Activated naive CD8-positive, alpha-beta T cell treated with anti-CD3 and anti-CD28 coated beads for 36 hours (primary cell): ENCODE measurements at places on chromosomes 13 and 19. TPM values are rescaled to one million over a fixed set of nuclear protein-coding genes. Genes with fewer than 3 reads are reported as not detected.

GRCh38 chr19:44725251-44725650, 23.3 kb upstream of the BCL3 start:
- peaks cover 30% of the 10 kb centered on the region for H3K4me1 ChIP-seq
- no peak overlapping the region for H3K27ac ChIP-seq
- no peaks in the 10 kb centered on the region for H3K36me3 ChIP-seq
- H3K4me3 ChIP-seq, result no peak overlapping the region

DNA sequence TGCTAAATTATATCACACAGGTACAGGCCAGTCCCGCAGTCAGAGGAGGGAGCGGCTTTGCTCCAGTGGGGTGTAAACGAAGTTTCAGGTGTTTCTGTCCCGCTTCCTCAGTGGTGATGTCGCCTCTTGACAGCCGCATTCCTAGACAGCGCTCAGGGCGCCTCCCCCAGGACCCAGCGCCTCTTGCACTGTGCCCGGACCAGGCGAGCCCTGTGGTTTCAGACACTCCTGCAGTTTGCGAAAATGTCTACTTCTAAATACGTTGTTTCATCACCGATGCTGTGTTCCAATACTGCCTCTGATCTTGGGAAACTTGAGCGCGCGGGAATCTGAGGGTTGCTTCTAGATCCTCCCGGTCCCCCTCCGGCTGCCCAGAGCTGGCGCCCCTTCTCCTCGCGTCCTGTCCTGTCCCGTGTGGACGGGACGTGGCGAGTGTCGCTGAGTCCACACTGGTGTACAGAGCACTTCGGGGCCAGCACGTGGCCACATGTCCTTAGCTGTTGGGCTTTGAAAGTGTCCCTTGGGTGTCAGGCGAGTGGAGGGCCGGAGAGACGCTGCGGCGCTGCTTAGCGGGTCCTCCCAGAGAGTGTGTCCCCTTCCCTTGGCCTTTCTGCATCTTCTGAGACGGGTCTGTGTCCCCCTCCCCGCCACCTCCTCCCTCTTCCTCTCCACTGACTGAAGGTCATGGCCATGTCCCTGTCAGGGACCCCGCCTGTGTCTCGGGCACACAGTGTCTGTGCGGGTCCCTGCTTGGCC, 14.6 kb upstream of the RPS15 start:
- H3K4me1 ChIP-seq, result peaks cover 2% of the 10 kb centered on the region
- no peak overlapping the region for H3K4me3 ChIP-seq
- no peak for DNase-seq
- no peak overlapping the region for H3K27ac ChIP-seq
- peaks cover 24% of the 10 kb centered on the region for H3K36me3 ChIP-seq
- no peaks in the 10 kb centered on the region for H3K27me3 ChIP-seq

DNA sequence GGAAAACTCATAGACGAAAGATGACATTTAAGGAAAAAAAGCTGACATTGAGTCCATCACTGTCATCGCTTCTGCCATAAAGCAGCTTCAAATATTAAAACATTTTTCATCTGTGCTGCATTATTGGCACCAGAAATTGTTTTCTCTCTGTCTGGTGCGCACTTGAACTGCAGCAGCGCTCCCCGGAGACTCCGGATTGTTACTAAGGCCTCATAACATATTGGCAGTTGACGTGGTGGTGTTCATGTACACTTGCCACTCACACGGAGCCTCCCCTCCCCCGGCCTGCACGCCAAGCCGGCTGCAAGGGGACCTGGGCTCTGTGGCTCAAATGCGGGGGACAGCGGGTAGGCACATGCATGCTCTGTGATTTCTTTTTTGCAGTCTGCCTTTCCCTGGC, 203.2 kb downstream of the TSHZ3 start:
- H3K27me3 ChIP-seq, result peaks cover 5% of the 10 kb centered on the region
- no peaks in the 10 kb centered on the region for H3K36me3 ChIP-seq
- H3K4me1 ChIP-seq, result no peaks in the 10 kb centered on the region

DNA sequence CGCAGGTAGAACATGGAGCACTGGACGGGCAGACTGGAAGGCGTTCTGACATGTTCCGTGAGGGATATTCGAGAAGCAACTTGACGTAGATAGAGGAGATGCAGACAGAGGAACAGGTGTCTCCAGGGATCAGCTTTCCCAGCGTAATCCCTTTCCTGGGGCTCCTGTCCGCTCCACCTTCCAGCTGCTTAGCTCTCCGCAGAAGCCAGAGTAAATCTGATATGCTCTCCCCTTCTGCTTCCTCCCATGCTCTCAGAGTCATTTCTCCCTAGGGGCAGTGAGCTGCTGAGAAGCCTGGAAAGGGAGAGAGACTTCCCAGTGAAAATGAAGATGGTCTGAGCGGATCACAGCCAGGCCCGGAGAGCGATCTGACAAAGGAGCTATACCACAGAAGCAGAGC, 23.0 kb upstream of the OLFM4 start:
- H3K36me3 ChIP-seq, result no peaks in the 10 kb centered on the region
- H3K4me3 ChIP-seq, result no peak overlapping the region
- H3K27ac ChIP-seq, result no peak overlapping the region
- H3K4me1 ChIP-seq, result no peaks in the 10 kb centered on the region
- no peak for DNase-seq

DNA sequence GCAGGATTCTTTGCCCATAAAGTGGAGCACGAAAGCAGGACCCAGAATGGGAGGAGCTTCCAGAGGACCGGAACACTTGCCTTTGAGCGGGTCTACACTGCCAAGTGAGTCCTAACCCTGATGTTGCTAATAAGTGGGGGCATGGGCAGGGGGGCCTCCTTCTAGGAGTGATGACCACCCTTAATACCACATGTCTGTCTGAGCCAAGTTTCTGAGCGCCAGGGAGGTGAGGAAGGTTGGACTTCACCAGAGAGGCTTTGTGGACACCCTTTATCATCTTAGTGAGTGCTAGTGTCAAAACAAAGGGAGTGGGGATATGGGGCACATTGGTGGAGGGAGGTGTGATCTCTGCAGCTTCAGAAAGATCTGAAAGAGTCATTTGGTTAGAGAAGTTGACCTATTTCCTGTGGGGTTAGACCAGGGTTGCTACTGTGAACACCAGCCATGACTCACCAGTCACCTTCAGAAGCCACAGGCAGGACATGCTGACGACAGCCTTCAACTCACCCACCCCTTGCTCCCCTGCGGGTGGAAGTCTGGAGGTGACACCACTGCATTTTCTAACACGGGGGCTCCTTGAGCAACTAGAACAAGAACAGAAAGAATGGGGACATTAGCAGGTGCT, 8.8 kb downstream of the ALOX5AP start:
- no peak overlapping the region for H3K4me3 ChIP-seq
- H3K36me3 ChIP-seq, result peaks cover 27% of the 10 kb centered on the region
- H3K27ac ChIP-seq, result peak overlapping the region; percentile 32
- H3K27me3 ChIP-seq, result peaks cover 6% of the 10 kb centered on the region
- peaks cover 50% of the 10 kb centered on the region for H3K4me1 ChIP-seq

EXOC3L2 gene
- not detected for total RNA-seq

THSD8 gene
- 30.5 TPM for total RNA-seq

VSTM1 gene
- total RNA-seq, result not detected

TNFAIP8L1 gene
- total RNA-seq, result 10.7 TPM

IRGC gene
- not detected for total RNA-seq

DNA sequence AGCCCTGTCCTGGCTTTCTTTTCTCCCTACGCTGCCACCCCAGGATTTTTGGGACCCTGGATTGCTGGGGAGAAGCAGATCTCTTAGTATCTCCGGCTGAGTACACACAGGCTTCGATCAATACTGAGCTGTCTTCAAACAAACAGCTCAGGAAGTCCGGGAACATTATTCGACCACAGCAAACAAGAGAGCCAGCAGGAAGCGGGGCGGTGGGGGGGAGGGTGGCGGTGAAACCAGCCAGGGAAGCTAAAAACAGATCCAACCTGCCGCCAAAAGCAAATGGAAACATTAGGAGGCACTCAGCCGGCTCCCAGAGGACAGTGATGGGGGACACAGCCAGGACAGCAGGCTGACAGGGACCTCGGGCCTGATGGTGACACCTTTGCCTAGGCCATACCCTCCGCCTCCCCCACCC, 12.2 kb upstream of the BCAM start:
- no peaks in the 10 kb centered on the region for H3K27me3 ChIP-seq
- H3K4me3 ChIP-seq, result no peak overlapping the region
- H3K27ac ChIP-seq, result peak overlapping the region; percentile 39
- no peaks in the 10 kb centered on the region for H3K36me3 ChIP-seq
- H3K4me1 ChIP-seq, result peaks cover 9% of the 10 kb centered on the region

DNA sequence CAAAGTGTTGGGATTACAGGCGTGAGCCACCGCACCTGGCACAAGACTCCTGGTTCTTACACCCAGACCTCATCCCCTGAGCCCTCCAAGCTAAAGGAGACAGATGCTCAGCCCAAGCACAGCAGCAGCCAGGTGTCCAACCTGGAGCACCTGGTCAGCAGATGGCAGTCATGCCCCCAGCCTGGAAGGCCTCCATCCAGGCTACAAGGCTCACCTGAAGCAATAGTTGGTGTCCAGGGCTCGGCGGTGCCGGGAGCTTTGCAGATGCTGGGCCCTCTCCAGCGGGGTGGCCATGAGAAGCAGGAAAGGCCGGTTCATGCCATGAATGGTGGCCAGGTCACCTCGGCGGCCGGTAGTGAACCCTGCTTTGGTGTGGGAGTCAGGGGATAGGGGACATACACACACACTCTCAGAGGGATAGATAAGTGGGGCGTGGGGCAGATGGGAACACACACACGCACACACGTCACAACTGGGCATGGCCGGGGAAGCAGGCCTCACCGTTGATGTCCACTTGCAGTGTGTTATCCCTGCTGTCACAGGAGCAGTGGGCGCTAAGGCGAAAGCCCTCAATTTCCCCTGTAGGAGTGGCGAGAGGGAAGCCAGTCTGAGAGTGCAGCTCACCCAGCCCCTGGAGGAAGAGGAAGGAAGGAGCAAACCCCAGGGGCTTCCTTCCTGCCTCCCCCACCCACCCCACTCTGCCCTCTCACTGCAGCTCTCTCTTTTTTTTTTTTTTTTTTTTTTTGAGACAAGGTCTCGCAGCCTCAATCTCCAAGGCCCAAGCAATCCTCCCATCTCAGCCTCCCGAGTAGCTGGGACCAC, 11.8 kb downstream of the TGFB1 start:
- no peak for DNase-seq
- H3K4me3 ChIP-seq, result no peak overlapping the region
- peaks cover 34% of the 10 kb centered on the region for H3K36me3 ChIP-seq
- H3K4me1 ChIP-seq, result peaks cover 33% of the 10 kb centered on the region
- peak overlapping the region; percentile 31 for H3K27ac ChIP-seq

DNA sequence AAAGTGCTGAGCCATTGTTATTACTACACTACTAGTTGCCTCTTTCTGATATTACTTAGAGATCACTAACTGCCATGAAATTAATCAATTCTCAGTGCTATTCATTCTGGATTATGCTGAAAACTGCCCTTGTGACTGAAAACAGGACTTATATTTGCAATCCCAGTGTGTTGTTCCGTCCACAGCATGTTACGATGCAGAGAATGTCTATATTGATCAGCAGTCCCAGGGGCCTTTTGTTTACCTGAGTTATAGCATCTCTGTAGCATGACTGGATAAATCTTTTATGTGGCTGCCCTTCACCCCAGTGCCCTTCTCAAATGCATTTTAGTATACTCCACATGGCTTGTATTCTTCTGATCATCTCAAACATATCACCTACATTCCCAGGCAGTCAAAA, 251.0 kb downstream of the GPC5 start:
- no peak overlapping the region for H3K4me3 ChIP-seq
- H3K36me3 ChIP-seq, result no peaks in the 10 kb centered on the region
- no peak for DNase-seq
- H3K4me1 ChIP-seq, result no peaks in the 10 kb centered on the region

DNA sequence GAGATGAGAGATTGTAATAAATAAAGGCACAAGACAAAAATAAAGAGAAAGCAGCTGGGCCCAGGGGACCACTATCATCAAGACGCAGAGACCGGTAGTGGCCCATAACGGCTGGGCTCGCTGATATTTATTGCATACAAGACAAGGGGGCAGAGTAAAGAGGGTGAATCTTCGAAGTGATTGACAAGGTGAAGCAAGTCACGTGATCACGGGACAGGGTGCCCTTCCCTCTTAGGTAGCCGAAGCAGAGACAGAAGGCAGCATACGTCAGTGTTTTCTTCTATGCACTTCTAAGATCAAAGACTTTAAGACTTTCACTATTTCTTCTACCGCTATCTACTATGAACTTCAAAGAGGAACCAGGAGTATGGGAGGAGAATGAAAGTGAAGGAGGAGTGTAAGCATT, 4.6 kb upstream of the PRKCG start:
- H3K27ac ChIP-seq, result peak overlapping the region; percentile 9
- H3K27me3 ChIP-seq, result no peaks in the 10 kb centered on the region
- peaks cover 45% of the 10 kb centered on the region for H3K4me1 ChIP-seq
- H3K4me3 ChIP-seq, result peak overlapping the region; percentile 1

CYP2A6 gene
- not detected for total RNA-seq

DNA sequence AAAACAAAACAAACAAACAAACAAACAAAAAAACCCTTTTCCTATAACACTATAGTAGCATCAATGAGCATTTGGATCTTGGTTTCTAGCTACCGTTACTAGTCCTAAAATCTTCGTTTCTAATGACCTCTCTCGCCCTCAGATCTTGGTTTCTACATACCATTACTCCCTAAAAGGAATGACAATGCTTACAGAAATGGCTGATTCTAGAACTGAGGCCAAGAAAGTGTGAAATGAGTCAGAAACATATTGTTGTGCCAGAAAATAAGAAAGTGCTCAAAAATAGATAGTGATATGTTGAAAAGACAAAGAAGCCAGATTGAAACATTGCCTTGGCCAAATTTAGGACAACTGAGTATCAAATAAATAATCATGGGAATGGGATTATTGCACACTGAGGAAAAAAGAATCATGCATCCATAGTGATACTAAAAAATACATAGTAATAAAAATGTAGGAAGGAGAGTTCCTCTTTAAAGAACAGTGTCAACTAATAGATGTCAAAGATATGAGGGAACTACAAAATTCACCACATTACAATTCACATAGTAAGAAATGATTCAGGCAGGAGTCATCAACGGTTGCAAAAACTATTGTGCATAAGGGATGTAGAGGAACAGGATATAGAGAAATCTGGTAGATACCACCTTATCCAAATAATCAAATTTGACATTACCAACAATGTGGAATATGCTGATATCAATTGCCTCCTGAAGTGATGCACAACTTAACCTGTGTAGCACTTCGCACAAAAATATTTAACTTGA, 386.6 kb downstream of the DIAPH3 start:
- H3K27ac ChIP-seq, result no peak overlapping the region
- H3K4me3 ChIP-seq, result no peak overlapping the region
- no peaks in the 10 kb centered on the region for H3K36me3 ChIP-seq

DNA sequence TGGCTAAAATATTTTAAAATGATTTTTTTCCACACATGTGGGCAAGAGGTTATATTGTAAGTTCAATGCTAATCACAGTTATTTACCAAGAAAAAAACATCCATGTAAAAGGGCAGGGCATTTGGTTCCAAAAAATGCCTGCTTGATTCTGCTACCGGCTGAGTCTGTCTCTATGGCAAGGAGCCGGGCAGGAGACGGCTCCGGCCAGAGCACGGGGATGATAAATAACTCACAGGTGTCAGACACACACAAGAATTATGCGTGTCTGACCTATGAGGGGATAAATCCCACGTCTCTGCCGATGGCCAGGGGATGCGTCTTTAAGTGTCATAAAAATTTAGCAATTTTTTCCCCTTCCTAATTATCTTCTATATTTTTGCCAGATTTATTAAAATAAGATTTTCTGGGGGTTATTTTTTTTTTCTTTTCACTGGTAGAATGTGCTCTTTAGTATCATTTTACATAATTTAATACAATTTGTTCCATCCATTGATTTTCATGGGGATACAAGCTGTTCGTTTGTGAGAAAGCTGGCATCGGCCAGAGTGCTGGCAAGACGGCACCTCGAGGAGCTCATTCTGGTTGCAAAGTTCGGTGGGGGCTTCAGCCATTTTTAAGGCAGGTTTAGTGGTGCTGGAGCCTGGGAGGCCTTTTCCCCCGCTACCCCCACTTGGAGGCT, 253.9 kb downstream of the ZNF536 start:
- peaks cover 1% of the 10 kb centered on the region for H3K36me3 ChIP-seq
- DNase-seq, result no peak
- H3K4me3 ChIP-seq, result no peak overlapping the region
- H3K4me1 ChIP-seq, result no peaks in the 10 kb centered on the region
